Amniotic stem cell (primary cell): ENCODE measurements at places on chromosomes 12 and 14.

- no peak for DNase-seq
Observed at GRCh38 chr14:33962016-33962415, 11.1 kb upstream of the EGLN3 start.

DNA sequence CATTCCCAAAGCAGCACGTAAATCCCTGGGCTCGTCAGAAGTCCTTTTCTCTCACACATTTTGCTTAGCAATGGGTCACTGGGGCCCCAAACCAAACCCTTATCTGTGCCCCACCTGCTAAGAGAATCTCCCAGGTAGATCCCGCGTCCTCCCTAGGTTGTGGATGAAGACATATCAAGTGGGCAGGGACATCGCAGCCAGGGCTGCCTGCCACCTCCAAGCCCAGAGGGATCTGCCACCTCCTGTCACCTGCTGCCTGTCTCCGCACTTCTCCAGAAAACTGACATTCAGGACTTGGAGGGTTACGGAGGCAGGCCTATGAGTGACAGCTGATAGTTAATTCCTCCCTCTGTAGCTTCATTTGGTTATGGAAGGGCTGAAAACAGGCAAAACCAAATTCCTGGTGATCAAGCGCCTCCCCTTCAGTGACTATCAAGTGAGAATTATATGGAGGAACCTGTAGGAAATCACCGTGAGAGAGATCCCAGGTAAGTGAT, 19.5 kb downstream of the BCL11B start:
- DNase-seq, result no peak

GRCh38 chr12:64466178-64466577, 14.3 kb downstream of the TBK1 start:
- no peak for DNase-seq

GRCh38 chr12:93848523-93849101, 171.4 kb downstream of the CRADD start:
- no peak for DNase-seq

GRCh38 chr12:71063087-71063486, 94.7 kb downstream of the TSPAN8 start:
- no peak for DNase-seq

- DNase-seq, result peak; percentile 17
Observed at GRCh38 chr12:117836999-117837736, 131.6 kb downstream of the KSR2 start.

DNA sequence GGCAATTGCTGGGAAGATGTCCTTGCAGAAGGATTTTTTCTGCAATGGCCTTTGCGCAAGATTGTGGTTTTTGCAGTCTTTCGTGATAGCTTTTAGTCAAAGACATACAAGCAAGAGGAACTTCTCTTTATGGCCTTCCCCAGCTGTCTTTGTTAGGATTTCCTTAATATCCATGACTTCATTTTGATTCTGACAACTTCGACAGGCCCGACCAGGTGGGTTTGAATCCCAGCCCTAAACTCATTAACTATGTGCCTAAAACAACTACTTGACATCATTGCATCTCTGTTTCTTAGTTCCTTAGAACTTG, 13.3 kb upstream of the VRK1 start:
- DNase-seq, result no peak

- no peak for DNase-seq
Observed at GRCh38 chr14:103284574-103285467, 49.2 kb upstream of the EIF5 start.

DNA sequence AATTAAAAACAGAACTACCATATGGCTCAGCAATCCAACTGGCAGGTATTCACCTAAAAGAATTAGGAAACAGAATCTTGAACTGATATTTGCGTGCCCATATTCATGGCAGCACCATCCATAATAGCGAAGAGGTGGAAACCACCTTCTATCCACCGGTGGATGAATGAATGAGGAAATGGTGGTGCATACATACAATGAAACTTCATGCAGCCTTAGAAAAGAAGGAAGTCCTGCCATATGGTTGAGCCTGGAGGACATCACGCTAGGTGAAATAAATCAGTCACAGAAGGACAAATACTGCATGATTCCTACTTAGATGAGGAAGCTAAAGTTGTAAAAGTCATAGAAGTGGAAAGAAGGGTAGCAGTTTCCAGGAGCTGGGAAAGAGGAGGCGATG, 6.6 kb downstream of the TCL1A start:
- DNase-seq, result no peak
